ENCODE measurements at places on chromosomes 5 and 9.
A peak's percentile ranks its signal among the peaks of the same experiment; 100 is the strongest.

- DNase-seq = no peak
Measured at GRCh38 chr5:2271316-2271715, 388.6 kb upstream of the IRX4 start.

DNA sequence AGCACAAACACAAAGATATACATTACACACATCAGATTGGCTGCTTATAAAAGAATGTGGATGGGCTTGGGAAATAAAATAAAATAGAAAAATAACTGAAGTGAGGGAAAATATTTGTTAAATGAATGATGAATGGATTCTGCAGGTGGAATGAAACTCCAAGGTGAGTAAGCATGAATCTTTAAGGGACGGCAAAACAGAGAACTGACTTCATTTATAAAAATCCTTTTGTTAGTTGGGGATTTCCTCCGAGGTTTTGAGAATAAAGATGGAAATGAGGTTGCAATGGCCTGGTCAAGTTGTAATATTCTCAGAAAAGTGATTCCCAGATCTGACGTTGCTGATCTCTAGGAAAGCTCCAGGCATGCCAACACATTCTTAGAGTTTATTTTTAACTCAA lies 20.9 kb upstream of the SEMA6A start:
- no peak for DNase-seq

GRCh38 chr9:72509053-72509452 lies 12.4 kb upstream of the TMC1 start:
- peak; percentile 45 for DNase-seq

DNA sequence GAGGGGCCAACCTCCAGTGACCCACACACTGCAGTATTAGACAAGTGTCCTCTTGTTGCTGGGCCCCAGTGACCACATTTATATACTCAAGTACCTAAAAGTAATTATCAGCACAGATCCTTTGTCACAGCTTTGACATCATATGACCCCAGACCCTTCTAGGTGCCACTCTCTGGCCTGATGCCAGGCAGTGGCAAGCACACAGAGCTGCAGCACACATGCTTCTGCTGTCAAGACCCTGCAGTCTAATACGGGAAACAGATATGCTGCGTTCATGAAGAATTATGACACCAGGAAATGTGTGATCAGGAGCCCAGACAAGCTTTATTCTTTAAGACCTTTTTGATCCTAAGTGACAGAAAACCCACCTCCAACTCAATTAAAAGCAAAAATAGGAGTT lies 63.8 kb upstream of the AFAP1L1 start:
- no peak for DNase-seq

DNA sequence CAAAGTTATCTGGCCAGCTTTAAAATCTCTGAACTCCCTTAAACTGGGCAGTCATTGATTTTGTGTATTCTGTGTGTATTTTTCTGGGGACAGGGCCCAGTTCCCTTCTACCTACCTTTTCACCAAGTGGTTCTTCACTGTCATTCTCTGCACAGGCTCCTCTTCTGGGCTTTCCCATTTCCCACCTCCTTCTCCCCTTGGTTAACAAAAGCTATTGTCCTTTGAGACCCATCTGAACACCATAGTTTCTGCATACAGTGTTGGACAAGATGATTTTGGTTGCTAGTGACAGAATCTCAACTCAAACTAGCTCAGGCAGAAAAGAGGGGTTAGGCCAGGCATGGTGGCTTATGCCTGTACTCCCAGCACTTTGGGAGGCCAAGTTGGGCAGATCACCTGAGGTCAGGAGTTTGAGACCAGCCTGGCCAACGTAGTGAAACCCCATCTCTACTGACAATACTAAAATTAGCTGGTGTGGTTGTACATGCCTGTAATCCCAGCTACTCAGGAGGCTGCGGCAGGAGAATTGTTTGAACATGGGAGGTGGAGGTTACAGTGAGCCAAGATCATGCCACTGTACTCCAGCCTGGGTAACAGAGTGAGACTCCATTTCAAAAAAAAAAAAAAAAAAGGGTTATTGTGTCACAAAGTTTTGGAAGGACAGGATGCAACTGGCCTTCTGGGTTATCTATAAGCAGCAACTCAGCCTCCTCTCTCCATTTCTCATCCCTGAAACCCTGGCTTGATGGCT lies 31.0 kb upstream of the ANKRD34B start:
- no peak for DNase-seq

DNA sequence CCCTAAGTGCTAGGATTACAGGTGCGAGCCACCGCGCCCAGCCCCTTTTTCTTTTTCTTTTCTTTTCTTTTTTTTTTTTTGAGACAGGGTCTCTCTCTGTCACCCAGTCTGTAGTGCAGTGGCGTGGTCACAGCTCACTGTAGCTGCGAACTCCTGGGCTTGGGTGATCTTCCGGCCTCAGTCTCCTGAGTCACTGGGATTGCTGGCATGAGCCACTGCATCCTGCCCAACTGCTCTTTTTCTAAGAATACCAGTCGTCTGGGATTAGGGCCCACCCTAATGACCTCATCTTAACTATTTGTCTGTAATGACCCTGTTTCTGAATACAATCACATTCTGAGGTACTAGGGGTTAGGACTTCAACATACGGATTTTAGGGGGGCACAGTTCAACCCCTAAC lies 34.1 kb upstream of the NANS start:
- peak; percentile 41 for DNase-seq

- DNase-seq = no peak
Measured at GRCh38 chr5:122697191-122697590, 77.7 kb upstream of the SNX2 start.

GRCh38 chr9:70954126-70954525 lies 167.3 kb downstream of the TRPM3 start:
- peak; percentile 85 for DNase-seq

- no peak for DNase-seq
Measured at GRCh38 chr5:83341815-83342334, 129.7 kb upstream of the VCAN start.

- DNase-seq = no peak
Measured at GRCh38 chr9:132185073-132186009, 23.5 kb downstream of the NTNG2 start.

DNA sequence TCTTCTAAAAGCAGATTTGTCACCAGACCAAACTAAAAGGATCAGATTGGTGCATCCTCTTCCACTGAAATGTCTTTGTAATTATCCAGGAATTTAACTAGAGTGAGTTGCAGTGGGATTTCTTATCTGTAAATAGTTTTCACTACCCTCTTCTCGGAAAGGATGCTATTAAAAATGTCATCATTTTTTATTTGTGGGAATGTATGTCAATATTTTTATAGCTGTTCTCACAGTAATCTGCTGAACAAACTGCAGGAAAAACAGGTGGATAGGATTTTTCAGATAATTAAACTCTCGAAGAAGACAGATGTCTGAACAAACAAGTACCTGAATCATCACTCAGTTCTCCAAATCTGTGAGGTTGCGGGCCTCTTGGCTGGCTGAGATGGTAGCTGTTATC lies 62.7 kb downstream of the RAB14 start:
- no peak for DNase-seq

- DNase-seq = peak; percentile 67
Measured at GRCh38 chr5:154779105-154779504, 23.9 kb downstream of the LARP1 start.

DNA sequence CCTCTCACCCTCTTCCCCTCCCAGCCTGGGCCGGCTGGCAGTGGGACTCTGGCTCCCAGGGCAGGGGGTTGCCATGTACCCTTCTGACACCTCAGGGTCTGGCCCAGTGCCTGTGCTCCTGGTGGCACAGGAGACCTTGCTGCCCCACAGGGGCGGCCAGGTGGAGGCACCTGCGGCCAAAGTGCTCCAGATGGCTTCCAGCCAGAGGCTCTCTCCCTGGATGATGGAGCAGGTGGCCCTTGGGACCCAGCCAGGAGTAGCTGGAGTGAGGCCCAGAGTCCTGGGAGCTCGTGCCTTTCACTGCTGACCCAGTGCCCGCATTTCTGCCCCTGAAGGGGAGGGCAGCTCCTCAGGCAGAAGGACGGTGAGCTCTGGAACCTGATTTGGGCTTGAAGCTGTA lies 87.3 kb downstream of the NTNG2 start:
- DNase-seq = no peak

GRCh38 chr5:1497242-1497777 lies 26.4 kb downstream of the LPCAT1 start:
- DNase-seq = no peak

DNA sequence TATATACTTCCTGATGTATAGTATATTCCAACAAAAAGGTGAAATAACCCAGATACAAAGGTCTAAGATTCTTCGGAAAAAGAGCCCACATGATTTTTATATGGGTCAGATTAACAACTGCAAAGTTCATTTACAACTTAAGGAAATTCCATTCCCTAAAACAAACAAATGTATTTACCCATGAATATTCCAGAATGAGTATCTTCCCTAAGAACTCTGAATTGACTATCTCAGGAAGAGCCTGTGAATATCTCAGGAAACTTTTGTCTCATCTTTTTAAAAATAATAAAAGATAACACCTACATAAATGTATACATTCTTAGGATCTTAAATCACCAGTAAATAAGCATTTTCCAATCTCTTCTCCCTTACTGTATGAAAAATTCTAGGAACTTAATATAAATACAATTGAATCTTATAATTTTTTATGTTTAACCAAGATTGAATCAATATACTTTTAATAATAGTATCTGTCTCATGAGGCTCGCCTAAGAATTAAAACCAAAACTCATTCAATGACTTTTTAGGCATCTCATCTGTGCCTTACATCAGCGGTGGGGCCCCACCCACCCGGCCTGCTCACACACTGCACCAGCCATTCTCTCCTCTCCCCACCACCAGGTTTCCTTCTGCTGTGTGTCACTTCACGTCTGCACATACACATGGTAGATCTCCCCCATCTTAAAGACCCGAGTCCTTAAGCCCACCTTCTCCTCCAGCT lies 78.1 kb downstream of the RAPGEF1 start:
- DNase-seq = no peak

DNA sequence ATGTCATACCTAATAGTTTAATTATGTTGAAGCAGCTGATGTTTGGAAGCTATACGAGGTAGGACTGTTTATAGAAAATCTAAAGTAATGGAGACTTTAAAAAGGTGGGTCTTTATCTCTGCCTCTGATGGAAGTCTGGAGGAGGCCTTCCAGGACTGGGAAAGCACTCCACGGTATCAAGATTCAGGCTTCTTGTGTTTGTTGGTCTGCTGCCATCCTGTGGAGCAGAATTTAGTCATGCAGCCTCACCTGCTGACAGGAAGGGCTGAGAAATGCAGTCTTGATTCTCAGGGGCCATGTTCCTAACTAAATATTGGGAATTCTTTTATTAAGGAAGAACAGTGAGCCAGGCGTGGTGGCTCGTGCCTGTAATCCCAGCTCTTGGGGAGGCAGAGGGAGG lies 15.9 kb downstream of the SPDL1 start:
- no peak for DNase-seq

- no peak for DNase-seq
Measured at GRCh38 chr5:179749857-179750508, 17.4 kb downstream of the MAML1 start.

Measured in GM03348 (cell line).